ENCODE measurements at places on chromosomes 3 and 15.

DNA sequence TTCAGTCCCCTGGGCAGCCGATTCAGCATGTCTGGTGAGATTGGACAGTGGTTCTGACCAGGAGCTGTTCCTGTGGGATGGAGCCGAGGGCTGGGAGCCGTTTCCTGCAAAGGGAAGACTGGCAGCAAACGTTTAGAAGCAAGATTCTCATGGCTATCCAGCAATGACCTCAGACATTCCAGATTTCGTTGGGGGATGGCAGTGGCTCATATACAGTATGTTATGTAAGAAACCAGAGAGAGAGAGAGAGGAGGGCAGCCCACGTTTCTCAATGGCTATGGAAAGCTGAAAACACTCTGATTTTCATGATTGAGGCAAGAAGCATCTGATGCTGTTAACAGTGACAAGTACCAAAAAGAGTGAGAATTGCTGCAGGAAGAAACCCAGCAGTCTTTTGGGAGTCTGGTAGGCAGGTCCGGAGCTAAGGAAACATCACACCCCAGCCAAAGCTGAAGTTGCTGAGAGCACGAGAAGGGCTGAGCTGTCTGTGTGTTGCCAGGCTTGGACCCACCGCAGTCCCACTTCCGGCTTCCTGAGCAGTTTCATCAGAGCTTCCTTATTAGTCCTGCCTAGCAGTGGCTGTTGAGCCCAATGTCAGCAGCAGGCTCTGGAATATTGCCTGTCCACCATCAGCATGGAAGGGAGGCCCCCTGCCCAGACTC lies 25.6 kb upstream of the VPS8 start:
- no peak for DNase-seq

DNA sequence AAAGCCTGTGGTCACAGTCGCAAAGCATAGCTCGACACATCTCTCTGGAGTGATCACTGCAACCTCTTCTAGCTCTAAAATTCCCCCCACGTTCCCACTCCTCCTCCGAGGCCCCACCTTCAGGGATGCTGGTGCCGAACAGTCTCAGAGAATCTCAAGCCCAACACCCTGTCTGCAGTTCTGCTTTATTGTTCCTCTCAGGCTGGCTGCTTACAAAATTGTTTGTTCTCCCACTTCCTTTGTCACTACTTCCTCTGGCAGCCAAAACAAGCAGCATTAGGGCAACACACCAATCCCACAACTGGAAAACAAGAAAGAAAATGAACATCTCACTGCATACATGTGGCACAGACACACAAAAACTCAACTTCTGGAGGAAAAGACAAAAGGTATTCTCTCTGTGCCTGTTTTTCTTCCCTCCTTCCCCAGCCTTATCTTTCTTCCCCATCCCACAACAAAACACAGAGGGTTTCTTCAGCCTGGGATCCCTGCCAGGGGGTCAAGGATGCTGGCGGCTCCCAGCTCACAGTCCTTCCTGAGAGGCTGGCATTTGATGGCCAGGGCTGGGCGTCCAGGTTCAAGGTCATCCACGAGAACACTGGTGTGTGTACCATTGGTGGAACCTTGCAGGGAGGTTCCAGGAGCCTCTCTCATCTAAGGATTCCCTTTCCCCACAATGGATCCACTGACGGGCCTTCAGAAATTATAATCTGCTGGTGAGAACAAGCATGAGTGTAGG lies 108.4 kb downstream of the TMCO5A start:
- no peak for DNase-seq

GRCh38 chr15:78023865-78024518 lies 53.5 kb downstream of the TBC1D2B start:
- DNase-seq = no peak

GRCh38 chr15:47715402-47715801 lies 1.9 kb upstream of the SEMA6D start:
- DNase-seq = peak; percentile 20

- DNase-seq = peak; percentile 37
These were observed 16.9 kb upstream of the ALCAM start for GRCh38 chr3:105349684-105350387.

DNA sequence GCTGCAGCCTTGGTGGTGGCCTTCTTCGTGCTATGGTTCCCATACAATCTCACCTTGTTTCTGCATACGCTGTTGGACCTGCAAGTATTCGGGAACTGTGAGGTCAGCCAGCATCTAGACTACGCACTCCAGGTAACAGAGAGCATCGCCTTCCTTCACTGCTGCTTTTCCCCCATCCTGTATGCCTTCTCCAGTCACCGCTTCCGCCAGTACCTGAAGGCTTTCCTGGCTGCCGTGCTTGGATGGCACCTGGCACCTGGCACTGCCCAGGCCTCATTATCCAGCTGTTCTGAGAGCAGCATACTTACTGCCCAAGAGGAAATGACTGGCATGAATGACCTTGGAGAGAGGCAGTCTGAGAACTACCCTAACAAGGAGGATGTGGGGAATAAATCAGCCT lies 10.4 kb downstream of the CYP8B1 start:
- no peak for DNase-seq

DNA sequence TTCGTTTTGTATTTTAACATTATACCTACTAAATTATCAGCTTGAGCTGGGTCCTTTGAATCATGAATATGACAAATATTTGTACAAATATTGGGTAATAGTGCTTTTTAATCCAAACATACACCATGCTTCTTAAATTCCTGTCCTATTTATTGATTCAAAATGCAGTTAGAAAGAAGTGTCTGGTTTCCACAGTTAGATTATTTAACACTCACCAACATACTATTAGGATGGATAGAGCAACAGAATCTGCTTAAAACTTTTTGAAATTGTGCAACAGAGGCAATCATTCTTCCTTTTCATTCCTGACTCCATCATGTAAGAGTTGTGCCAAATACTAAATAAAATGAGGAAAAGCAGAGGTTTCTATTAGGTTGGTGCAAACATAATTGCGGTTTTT lies 281.2 kb downstream of the LSAMP start:
- DNase-seq = no peak

- DNase-seq = peak; percentile 75
These were observed 942.4 kb downstream of the FHIT start for GRCh38 chr3:60308808-60309207.

DNA sequence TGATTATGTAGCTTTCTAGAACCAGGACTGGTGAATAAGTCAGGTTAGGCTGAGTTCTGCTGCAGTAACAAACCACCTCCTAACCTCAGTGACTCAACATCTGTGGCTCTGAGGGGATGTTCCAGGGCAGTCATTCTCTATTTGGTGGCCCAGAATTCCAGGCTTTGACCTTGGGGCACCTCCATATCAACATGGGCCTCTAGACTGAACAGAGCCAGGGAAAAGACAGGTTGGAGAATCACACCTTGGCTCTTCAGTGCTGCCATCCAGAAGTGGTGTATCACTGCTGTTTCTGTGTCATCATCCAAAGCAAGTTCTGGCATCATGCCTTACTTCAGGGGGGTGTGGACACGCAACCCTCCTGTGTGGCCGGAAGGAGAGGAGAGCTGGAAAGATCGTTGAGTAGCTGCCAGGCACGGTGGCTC lies 15.3 kb downstream of the ZBTB47 start:
- no peak for DNase-seq

GRCh38 chr3:54515441-54516213 lies 393.3 kb downstream of the CACNA2D3 start:
- no peak for DNase-seq

DNA sequence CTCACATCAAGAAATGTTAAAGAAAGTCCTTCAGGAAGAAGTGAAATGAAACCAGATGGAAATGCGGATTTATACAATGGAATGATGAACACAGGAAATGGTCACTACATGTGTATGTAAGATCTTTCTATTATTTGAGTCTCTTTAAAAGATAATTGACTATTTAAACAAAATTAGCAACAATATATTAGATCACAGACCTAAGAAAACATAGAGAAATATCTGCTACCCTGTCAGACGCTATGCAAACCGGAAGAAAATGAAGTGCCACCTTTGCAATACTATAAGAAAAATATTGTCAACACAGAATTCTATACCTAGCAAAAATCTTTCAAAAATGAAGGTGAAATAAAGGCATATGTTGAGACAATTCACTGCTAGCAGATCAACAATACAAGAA lies 17.2 kb downstream of the RAB6B start:
- DNase-seq = no peak

GRCh38 chr15:83930392-83931212 lies 276.7 kb downstream of the ADAMTSL3 start:
- no peak for DNase-seq

DNA sequence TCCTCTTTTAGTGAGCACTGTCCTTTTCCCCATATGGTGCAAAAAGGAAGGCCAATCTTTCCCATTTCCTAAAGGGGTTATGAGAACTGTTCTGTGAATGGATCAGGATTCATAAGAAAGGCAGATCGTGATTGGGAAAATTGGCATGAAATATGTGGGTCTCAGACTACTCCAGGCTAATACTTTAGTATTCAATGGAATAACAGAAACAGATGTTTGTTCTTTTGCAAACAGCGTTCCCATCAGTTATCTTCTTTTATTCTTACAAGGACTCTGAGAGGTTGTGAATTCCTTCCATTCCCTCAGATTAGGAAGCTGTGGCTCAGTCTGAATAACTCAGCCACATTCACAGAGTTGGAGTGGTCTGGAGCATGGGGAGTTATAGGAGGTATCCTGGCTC lies 51.3 kb upstream of the MTMR10 start:
- DNase-seq = no peak

DNA sequence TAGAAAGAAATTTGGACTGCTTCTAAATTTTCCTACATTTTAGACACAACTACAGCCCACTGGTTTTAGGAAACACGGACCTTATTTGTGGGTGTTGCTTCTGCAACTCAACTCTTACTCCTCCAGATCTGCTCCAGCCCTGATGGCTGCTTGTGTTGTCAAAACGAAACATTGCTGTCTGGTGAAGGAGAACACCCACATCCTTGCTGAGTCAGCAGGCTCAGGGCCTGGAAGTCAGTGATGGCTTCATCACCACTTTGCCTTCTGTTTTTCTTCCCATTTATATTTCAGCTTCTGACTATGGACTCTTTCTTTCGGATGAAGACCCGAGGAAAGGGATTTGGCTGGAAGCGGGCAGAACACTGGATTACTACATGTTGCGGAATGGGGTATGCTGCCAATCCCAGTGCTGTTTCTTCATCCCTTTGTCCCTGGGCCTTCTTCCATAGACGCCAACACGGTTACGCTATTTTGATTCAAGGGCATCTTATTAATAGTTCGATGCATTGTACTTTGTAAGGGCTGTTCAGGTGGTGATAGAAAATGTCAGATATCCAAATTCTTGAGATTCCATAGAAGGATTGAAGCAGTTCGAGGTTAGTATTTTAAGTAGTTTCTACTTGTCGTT lies 392.6 kb upstream of the TPM1 start:
- DNase-seq = no peak

GRCh38 chr3:39127269-39127907 lies 19.9 kb downstream of the TTC21A start:
- DNase-seq = no peak

GRCh38 chr15:43968551-43968950 lies 141.7 kb downstream of the WDR76 start:
- no peak for DNase-seq

GRCh38 chr15:41606997-41607396 lies 48.0 kb downstream of the TYRO3 start:
- DNase-seq = no peak

All from NCI-H82 (cell line).